ENCODE measurements at places on chromosomes 5 and 9. TPM values are rescaled to one million over a fixed set of nuclear protein-coding genes. Genes with fewer than 3 reads are reported as not detected.

The TBC1D9B gene
- total RNA-seq = 135 TPM

The STPG3 gene
- 0.50 TPM for total RNA-seq

The GABRA6 gene
- not detected for total RNA-seq

The GNA14 gene
- not detected for total RNA-seq

The CD274 gene
- 0.31 TPM for total RNA-seq

The CDH6 gene
- 792 TPM for total RNA-seq

The SPINK1 gene
- total RNA-seq = not detected

The KIF27 gene
- total RNA-seq = 4.2 TPM

The PCDHGB2 gene
- 0.59 TPM for total RNA-seq

The MARCHF11 gene
- total RNA-seq = not detected

The ADAMTS12 gene
- 15.5 TPM for total RNA-seq

The SHISAL2B gene
- total RNA-seq = not detected

The MLANA gene
- not detected for total RNA-seq

The GRIA1 gene
- total RNA-seq = 48.8 TPM

The PPP2CA gene
- total RNA-seq = 108 TPM

The ALDH1A1 gene
- not detected for total RNA-seq

The SLC6A18 gene
- total RNA-seq = not detected

- DNase-seq = no peak
Measured at GRCh38 chr9:113456235-113456634, 7.3 kb upstream of the RGS3 start.

- no peak for DNase-seq
Measured at GRCh38 chr5:131328536-131329285, 64.9 kb downstream of the CDC42SE2 start.

- no peak for DNase-seq
Measured at GRCh38 chr5:10576790-10577189, 12.9 kb downstream of the ANKRD33B start.

GRCh38 chr5:155750571-155750970 is 576.4 kb upstream of the SGCD start:
- DNase-seq = no peak

DNA sequence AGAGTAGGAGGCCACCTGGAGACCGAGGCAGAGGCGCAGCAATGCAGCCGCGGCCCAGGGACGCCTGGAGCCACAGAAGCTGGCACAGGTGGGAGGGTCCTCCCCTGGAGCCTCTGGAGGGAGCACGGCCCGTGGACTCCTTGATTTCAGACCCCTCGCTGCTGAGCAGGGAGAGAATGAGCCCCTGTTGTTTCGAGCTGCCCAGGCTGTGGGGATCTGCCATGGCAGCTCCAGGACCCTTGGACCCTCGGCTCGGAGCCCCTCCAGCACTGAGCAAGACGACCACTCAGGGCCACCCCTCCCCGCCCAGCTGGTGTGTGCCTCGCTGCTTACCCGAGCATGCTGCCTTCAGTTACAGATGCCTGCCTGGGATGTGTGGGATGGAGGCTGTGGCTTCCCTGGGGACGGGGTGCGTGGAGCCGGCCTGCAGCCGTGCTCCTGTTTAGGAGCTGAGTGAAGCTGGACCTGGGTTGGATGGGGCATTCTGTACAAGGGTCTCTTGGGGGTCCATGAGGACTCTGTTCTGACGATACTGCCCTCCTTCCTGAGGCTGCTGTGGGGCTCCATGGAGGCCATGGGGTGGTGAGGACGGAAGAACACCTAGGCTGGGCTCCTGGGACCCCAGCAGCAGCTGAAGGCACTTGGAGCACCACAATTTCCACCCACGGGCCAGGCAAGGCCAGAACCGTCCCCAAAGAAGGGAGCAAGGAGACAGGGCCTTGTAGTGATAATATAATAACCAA is 115.1 kb upstream of the LPCAT1 start:
- no peak for DNase-seq

DNA sequence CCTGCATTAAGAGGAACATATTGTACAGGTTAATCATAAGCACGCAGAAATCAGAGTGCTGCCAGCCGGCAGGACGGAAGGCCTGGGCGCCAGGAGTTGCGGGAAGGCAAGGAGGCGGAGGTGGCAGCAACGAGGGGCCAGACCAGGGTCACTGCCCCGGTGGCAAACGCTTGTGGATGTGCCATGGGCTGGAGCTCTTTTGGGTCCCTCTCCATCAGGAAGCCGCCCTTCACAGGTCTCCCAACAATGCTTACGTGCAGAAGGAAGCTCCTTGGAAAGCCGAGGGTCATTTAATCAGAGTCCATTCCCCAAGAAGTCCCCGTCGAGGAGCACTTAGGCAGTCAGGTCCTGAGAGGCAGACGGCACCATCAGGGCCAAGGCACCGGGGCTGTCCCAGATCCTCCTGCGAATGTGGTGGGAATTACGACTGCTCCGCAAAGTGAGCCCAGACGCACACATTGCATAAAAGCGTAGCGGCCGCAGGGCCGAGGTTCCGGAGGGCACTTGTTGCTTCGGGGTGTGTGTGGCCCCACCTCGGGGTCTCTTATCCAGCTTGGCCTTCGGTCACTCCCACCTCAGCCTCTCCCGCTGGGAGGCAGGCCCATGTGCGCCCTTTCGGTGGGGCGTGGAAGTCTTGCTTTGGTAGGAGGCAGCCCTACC is 20.5 kb downstream of the MRPL36 start:
- no peak for DNase-seq

- DNase-seq = no peak
Measured at GRCh38 chr9:26341545-26341944, 551.1 kb downstream of the CAAP1 start.

DNA sequence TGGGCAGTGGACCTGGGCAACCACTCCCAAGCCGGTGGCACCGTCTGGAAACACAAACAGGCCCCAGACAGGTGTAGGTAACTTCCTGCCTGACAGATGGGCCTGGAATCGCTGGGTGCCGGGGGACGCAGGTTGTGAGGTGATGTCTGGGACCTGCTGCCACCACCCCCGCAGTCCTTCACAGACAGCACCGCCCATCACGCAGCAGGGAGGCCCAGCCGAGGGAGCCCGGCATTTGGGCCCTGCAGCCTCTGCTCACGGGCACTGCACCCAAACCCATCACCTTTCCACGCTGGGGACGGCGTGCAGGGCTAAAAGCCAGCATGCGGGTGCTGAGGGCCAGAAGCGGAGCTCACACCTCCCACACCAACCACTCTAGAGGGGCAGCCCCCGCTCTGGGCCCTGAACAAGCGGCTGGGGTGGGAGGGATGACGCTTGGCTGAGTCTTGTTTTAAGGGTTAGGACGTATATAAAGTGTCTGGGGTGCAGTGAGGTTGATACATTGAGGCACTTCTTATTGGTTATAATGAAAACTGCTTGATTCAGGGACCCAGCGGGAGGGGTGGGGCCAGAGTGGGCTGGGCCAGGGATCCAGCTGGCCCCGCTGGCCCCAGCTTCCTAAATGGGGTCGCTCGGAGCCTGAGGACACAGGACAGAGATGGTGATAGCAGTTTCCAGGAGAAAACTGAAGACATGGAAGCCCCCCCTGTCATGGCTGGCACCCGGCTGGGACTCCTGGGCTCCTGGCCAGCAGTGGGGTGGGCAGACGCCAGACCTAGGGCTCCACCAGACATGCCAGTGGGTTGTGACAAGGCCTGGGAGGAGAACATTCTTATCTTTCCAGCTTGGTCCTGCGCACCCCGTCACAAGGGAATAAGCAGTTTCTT is 11.3 kb downstream of the MYMK start:
- DNase-seq = no peak

DNA sequence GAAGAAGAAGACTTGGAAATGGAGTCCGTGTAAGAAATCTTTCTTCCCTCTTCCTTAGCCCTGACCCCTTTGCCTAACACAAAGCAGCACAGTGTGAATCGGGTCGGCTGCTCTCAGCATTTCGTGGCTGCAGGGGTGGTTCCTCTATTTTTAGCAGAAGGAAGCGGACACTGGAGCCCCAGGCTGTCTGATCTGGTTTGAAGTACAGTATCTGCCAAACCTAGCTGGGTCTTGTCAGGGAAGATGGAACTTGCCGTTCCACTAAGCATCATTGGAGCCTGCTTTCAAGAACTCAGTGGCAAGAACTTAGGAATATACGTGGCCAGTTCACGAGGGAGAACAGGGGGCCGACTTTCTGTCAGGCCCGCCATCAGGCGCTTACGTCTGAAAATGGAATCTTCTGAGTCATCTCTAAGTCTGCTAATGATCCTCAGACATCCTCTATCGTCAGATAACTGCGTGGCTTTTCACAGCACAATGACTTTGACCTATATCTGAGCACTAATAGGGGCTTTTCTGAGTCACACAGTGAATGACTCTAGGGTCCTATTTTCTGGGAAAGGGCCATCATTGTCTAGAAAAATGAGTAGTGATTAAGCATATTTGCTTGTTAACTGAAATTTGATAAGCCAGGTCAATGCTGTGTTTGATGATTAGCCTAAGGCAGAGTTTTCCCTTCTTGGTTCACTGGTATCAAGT is 43.3 kb upstream of the NCS1 start:
- no peak for DNase-seq

- DNase-seq = no peak
Measured at GRCh38 chr5:15002173-15002572, 130.6 kb upstream of the ANKH start.

DNA sequence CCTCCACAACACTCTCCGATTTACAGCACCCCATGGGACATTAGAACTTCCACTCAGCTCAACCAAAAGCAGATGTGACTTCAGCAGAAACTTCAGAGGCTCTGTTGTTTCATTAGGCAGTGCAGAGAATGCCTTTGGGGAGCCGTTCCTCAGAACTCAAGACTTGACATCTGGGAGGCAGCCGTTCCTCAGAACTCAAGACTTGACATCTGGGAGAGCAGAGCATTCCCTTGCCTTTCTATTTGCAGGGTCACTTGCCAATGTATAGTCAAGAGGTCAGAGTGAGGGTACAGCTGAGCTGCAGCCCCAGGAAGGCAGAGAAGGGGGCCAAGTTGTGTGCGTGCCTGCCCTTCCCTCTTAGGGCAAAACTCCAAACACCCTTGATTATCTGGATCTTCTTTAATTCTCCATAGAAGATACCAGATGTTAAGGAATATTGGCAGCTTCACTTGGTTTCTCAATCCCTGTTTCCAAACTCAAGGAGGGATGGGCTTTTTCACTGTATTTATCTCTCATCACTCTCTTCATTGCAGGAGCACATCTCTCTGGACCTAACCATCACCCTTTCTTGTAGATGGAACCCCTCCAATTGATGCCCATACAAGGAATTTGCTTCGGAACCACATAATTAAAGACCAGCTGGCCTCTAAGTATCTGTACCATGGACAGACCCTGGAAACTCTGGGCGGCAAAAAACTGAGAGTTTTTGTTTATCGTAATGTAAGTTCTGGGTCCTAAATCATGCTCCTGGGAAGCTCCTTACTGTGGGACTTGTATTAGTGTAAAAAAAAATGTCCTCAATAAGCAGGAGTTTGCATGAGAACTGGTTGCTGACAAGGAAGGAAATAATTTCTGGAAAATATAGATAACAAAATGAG is 25.6 kb downstream of the TGFBI start:
- DNase-seq = no peak

DNA sequence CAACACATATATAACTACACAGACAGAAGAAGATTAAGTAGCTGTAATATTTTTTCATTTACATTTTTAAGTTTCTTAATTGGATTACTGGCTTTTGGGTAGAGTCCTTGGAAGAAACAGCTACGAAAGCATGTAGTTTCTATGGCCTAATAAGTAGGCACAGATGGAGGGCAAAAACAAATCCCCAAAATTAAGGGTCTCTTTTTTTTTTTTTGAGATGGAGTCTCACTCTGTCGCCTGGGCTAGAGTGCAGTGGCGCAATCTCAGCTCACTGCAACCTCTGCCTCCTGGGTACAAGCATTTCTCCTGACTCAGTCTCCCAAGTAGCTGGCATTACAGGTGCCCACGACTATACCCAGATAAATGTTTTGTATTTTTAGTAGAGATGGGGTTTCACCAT is 27.1 kb upstream of the MTMR12 start:
- DNase-seq = no peak

- DNase-seq = no peak
Measured at GRCh38 chr9:112188884-112189283, 13.8 kb upstream of the SUSD1 start.

DNA sequence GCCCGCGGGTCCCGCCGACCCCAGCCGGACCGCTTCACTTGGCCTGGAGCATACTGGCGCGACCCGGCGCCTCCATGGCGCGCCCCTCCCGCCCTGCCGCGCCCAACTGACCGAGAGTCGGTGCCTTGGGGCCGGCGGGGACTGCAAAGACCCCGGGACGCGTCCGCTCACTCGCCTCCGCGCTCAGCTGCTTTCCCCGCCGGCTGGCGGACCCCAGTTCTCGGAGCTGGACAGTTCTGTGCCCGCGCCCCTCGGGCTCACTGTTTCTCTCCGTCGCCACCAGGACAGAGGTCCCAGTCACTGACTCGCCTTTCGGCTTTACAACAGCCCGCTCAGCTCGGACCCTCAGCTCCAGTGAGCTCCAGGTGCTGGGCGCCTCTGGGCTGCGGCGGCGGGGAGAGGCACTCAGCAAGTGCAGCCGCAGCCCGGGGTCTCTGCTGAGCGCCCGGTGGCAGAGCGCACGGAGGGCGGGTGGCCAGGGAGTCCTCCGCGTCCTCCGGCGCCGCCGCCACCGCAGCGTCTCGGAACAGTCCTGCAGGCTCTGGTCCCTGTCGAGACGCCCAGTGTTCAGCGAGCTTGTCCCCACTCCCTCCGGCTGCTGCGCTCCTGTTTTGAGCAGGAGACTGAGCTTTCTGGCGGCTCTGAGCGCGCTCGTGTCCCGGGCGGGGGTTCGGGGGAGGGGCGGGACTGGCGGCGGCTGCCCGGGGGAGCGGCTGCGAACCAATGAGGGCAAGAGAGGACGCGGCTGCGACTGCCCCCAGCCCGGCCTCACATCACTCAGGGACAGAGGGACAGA is at the start of gene SMIM32:
TSS of gene SMIM32 (minus strand) at position 637 of the 796 bp plus-strand sequence. CDS start 638 bp downstream, outside the sequence.
- no peak for DNase-seq

DNA sequence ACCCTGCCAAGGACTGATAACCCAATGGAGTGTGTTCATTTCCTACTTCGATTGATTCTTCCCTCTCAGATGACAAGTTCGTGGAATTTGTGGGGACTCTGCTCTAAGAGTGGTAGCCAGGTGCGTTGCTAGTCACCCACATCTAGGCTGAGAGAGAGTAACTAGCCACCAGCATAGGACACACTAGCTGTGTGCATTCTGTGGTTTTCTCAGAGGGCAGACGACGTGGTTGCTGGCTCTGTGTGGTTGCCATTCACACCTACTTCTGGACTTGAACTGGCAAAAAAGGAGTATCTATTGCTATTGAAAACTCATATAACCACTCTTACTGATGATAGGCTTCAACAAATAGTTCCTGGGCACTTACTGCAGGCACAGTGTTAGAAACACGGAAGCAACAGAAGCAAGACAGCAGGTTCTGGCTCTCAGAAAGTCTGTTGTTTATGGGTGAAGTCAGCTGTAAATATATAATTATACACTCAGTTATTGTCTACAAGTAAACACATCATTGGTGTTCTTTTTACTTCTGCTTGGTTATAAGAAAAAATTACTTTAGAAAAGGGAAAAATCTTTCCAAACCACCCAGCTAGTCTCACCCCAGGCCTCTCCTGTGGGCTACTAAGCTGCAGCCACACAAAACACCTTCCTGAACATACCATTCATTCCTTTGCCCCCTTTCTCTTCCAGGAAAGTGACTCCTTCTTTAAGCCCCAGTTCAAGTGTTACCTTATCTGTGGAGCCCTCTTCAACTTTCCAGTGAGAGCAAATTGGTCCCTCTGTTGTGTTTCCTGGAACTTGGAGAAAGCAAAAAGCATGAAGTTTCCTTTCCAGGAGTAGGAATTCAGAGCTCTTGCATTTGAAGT is 151.1 kb upstream of the HAPLN1 start:
- DNase-seq = no peak
